ENCODE measurements at places on chromosomes 16 and 17.
A peak's percentile ranks its signal among the peaks of the same experiment; 100 is the strongest.

DNA sequence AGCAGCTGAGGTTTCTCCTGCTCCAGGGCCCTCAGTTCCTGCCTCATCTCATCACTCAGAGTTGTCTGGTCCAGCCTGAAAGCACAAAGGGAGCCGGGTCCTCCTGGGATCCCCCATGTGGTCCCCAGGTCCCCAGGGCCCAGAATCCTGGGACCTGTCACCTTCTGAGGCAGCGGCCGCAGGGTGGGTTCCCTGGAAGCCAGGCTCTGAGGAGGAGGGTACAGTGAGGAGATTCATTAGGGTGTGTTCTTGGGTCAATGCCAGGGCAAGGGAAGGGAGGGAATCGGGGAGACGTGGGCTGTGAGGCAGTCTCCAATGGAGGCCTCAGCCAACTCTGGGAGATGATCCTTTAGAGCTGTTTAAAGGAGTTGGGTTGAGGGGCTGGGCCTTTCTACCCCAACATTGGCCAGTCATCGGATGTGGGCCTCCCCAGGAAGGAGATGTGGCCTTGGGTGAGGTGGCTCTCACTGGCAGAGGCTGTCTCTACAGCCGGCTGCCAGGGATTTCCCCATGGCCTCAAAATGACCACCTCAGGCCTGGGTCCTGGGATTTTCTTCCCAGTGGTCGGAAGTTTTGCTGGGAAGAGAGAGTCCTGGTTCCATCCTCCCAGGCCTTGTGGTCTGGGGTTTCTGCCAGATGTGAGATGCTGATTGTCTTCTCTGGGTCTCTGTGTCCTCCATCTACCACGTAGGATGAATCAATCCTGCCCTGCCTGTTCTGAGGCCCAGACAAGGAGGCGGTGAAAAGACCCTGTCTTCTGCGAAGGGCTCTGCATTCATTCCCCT lies 47.3 kb downstream of the NLRP1 start:
- no peak for DNase-seq

- DNase-seq = peak; percentile 99
Observed at GRCh38 chr17:81860756-81861568, 627 bp upstream of the P4HB start.

- no peak for DNase-seq
Observed at GRCh38 chr16:55101026-55101425, 170.4 kb downstream of the IRX5 start.

GRCh38 chr17:27755706-27756466 lies 44.4 kb downstream of the NOS2 start:
- DNase-seq = no peak

DNA sequence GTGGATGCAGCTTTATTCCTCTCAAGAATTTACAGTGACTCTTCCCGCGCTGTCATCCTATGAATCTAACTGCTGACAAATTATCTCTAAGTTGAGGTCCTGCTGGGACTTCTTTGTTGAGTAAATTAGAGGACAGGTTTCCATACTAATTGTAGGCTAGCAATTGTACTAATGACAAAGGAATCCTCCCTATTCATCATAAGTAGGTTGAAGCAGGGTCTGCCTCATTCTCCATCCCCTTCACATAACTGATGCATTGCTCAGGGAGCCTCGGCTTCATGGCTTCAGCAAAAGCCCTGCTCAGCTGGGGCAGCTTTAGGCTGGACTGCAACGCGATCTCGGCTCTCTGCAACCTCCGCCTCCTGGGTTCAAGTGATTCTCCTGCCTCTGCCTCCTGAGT lies 83.1 kb upstream of the IRX6 start:
- DNase-seq = no peak

DNA sequence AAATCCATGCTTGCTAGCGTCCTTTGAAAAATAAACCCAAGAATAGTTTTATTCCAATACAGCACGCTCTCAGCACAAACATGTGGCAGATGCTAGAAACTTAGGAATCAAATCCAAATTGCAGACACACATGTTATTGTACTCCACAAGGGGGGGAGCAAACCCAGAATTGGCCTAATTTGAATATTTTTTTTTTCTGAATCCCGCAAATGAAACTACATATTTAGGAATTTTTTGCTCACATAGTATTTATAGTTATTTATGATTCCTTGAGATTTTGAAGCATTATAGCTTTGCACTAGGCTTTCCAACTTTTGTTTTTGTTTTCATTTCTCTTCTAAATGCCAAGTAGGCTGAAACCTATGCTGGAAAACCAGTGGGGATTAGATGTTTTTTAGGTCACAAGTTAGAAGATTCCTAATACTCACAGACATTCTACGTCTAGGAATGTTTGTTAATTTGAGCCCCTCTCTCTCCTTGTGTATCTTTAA lies 59.3 kb upstream of the CDH11 start:
- no peak for DNase-seq

All from stimulated activated CD8-positive, alpha-beta memory T cell treated with anti-CD3 and anti-CD28 coated beads, Interleukin-12 subunit alpha, Interleukin-12 subunit beta, amount 100 ng/mL, for 1 hour (primary cell).